T-helper 22 cell (primary cell): ENCODE measurements at places on chromosomes 2 and 18.

DNA sequence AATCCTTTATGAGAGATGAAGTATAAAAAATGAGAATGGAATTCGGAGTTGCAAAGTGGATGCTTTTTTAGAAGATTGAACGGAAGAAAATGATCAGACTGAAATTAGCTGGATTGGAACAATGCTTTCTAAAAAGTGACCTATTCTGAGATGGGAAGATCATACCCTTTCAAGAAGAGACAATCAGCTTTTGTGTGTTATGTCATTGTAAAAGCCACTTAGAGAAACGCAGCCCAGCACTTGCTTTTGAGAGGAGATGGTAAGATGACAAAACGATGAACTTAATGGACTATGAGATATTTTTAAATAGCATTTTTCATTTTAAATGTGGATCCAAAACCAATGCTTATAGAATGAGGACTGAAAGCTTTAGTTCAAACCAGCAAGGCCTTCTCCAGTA is 871.4 kb upstream of the KLHL29 start:
- no peak for DNase-seq

DNA sequence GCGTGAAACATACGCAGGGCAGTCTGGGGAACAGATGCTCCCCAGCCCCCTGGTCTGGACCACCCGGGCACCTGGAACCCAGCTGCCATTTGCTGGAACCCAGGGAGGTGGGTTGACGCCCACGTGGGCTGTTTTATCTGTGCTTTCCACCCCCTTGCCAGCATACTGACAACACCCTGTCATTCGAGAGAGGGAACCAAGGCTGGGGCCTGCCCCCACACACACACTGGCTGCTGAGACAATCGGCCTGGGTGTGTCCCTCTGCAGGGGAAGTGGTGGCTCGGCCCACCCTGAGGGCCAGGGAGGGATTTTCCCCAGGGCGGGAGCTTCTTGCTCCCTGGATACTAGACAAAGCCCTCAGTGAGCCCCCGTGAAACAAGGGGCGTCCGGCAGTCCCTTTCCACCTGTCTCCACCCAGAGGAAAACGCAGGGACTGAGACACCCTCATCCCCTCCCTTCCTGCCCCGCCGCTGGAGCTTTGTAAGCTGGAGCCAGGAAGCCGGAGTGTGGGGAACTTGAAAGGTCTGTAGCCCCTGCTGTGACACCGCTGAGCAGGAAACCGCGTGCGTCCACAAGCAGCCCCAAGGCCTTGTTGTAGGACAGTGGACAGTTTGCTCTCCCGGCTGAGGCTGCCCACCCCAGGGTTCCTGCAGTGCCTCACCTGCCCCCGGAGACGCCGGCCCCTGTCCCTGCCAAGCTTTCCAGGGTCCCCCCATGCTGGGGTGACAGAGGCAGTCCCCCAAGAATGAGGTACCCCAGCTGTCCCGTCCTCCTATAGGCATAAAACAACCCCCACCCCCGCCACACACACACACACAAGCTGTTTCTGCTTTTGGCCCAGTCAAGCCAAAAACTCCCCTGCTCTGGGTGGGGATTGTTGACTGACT is 14.1 kb upstream of the KLF11 start:
- no peak for DNase-seq

DNA sequence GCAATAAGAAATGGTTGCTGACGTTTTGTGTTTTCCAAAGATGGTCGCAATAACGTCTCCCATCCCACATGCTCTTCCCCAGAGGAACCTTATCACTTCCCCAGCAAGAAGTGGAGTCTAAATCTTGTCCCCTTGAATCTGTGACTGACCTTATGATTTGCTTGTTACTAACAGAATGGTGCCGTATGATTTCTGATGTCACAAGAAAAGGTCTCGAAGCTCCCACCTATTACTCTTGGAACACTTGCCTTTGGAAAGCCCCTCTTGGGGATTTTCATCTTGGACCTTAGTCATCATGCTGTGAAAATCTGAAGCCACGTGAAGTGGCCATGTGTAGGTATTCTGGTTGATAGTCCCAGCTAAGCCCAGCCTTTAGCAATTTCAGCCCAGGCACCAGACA is 86.2 kb upstream of the GLS start:
- DNase-seq = no peak

DNA sequence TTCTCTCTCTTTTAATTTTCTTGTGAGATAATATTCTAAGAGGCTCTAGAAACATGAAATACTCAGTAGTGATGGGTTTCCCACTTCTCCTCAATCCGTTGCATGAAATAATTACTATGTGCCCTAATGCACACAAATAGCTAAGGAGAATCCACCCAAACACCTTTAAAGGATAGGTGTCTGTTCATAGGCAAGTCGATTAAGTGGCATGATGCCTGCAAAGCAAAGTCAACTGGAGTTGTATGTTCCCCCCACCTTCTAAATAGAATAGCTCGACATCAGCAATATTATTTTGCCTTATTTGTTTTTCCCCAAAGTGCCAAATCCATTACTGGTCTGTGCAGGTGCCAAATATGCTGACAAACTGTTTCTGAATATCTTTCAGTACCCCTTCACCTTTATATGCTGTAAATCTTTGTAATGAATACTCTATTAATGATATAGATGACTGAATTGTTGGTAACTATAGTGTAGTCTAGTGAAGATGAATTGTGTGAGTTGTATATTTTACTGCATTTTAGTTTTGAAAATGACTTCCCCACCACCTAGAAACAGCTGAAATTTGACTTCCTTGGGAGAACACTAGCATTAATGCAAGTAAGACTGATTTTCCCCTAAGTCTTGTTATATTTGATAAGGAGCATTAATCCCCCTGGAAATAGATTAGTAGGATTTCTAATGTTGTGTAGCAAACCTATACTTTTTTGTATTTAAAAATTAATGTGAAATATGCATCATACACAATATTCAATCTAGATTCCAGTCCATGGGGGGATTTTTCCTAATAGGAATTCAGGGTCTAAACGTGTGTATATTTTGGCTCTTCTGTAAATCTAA is 9.0 kb downstream of the TBR1 start:
- DNase-seq = no peak

DNA sequence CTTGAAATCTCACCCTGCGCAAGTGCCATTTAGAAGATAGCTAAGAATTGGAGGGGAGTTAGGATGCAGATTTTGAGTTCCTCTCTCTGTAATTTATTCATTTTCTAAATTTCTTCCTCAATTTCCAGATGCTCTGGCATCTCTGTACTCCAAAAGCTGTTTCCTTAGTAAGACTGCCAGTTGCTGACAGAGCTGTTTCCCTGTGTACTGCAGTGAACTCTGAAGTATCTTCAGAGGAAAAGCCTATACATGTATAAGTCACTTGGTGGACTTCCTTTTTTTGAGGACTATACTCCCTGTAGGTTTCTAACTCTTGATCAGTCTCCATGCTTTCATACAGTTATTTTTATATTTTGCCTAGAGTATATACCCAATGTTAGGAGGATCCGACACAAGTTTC is 1.5 kb upstream of the RESP18 start:
- DNase-seq = no peak

DNA sequence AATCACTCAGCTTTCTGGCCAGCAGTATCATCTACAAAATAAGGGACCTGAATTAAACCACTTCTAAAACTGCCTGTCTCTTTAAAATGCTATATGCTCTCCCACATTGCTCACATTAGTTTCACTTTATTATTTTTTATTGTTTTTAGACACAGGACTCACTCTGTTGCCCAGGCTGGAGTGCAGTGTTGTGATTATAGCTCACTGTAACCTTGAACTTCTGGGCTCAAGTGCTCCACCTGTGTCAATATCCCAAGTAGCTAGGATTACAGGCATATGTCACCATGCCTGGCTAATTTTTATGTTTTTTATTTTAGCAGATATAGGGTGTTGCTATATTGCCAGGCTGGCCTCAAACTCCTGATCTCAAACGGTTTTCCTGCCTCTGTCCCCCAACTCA is 591.3 kb upstream of the ZNF804A start:
- DNase-seq = no peak

DNA sequence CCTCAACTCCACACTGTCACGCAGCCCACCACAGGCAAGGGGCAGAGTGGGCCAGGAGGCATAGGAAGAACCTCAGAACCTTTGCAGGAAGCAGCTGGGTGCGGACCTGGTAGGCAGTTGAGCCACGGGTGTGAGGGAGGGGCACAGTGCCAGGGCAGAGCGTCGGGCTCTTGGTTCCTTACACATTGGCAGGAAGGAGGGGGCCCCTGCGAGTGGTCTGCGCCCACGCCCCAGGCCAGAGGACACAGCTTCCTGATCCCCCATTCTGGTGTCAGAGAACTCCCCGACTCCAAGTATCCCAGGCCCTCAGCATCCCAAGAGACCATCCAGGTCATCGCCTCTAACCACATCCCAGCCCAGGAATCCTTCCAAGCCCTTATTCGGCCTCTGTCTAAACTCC is 61.5 kb downstream of the TNS1 start:
- DNase-seq = no peak

- no peak for DNase-seq
Observed at GRCh38 chr2:64018701-64019082, 536 bp downstream of the VPS54 start.

- DNase-seq = no peak
Observed at GRCh38 chr18:4581966-4582365, 126.9 kb upstream of the DLGAP1 start.

GRCh38 chr18:35467624-35468016 is 30.1 kb downstream of the INO80C start:
- no peak for DNase-seq

GRCh38 chr2:18546567-18546966 is 13.9 kb downstream of the RDH14 start:
- DNase-seq = no peak

- DNase-seq = no peak
Observed at GRCh38 chr2:228545748-228546145, 364.3 kb upstream of the SPHKAP start.
